ENCODE measurements at places on chromosomes 1 and 21.

DNA sequence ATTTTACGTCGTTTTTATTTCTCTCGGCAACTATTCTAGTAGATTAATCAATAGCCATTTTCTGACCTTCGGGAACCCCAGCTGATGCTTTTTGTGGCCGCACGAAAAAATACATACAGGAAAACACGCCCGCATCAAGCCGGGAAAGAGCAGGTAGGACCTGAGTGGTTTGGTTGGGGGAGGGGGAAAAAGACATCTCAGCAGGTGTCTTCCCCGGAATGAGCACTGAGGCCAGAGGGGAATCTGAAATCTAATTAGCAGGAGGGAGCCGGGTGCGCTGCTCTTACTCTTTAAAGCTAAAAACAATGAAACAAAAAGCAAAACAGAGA, 618 bp upstream of the FOXD3 start:
- DNase-seq, result no peak

GRCh38 chr21:30206551-30207251, 9.2 kb downstream of the CLDN8 start:
- DNase-seq, result no peak

GRCh38 chr1:1290238-1290731, 10.0 kb downstream of the SCNN1D start:
- peak; percentile 26 for DNase-seq

GRCh38 chr1:182355723-182356098, 35.9 kb downstream of the GLUL start:
- DNase-seq, result no peak

- no peak for DNase-seq
Observed at GRCh38 chr1:55503663-55504305, 288.6 kb upstream of the USP24 start.

GRCh38 chr1:64834734-64835133, 89.9 kb downstream of the RAVER2 start:
- no peak for DNase-seq

- no peak for DNase-seq
Observed at GRCh38 chr21:45910548-45911221, 70.9 kb upstream of the COL6A1 start.

- no peak for DNase-seq
Observed at GRCh38 chr1:210340841-210341240, 12.1 kb downstream of the HHAT start.

- DNase-seq, result no peak
Observed at GRCh38 chr1:62285440-62285839, 33.8 kb downstream of the KANK4 start.

- DNase-seq, result no peak
Observed at GRCh38 chr1:221497046-221497445, 244.8 kb downstream of the DUSP10 start.

DNA sequence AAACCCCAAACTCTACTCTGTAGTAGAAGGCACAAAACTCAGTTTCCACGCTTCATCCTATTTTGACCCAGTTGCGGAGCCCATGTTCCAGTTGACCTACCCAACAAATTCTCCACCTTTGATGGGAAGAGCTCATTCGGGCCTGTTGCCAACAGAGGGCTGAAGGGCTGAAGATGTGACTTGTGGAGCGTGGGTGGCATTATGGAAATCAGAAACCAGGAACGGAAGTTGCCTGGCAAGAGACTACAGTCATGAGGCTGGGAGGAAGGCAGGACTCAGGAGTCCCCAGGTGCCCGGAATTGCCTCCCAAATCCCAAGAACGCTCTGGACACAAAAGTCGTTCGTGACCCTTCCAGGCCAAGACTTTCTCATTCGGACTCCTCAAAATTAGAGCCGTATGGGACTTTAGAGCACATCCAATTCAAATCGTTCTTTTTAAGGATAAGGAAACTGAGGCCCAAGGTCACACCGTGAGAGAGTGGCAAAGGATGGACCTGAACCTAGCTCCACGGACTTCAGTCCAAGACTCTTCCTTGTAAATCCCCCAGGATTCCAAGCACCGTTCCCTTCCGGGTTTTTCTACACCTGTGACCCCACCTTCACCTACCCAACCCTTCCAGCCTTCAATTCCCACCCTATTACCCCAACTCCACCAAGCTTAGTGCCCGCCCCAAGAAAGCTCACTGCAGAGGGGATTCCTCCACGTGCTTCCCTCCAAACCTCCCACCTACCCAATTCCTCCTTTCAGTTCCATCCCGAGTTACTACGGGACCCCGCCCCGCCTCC, 739 bp downstream of the SMG5 start:
- peak; percentile 52 for DNase-seq

DNA sequence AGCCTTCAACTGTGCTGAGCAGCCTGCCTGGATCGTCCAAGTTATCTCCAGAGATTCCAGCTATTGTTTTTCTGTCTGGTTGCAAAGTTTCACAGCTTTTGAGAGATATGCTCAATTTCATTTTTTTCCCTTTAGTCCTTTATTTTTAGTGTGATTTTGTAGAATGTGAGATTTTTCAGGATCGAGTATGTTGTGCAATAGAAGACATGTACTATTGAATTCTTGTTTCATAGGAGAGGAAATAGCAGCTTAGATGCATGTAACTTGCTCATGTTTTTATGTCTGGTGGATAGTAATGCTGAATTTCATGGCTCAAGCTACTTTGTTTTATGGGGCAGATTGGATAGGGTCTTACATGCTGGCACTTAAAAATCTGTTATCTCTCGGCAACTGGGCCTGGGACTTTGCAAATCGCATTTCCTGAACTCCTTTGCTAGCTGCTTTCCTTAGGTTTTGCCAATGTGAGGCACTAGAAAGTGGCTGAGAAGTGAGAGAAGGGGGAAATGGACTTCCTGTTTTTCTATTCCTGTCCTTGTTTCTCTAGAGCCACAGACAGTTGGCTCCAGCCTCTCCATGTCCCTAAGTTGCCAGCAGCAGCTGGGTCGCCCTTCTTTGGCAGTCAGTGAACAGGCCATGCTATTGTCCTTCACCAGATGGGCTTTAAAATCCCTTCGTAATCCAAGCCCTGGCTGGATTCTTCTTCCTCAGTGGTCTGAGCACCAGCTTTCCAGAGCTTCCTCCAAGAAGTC, 101.4 kb upstream of the PDE4B start:
- no peak for DNase-seq

DNA sequence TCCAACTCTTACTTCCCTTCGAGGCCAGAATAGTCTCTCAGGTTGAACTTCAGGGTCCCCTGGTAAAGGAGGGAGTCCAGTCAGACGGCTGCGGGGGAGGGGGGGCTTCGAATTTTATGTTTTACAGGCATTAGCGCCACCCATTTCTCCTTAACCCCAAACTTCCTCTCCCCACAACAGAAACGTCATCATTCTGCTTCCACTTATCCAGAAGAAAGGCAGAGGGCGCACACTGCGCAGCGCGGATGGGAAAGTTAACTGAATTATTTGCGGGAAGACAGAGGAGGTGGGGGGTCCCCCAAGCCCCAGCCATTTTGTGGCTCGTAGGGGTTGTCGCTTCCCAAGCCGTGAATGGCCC, 529 bp upstream of the PRMT2 start:
- DNase-seq, result peak; percentile 80

GRCh38 chr1:24108334-24109165, 3.4 kb downstream of the MYOM3 start:
- no peak for DNase-seq

DNA sequence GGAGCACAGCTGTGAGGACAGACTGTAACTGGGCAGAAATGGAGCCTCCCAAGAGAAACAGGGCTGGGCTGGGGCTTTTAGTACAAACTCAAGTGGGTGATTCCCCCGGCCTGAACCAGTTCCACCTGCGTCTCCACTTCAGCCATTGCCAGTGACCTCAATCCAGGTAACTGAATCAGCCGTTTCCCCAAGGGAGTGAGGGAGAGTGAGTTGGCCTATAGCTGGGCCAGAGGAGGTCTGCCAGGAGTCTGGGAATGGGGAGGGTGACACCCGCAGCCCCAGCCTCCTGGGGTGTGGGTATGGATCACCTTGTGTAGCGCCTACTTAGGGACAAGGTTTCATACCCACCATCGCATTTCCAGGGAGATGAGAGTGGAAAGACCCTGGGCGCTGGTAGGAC, 8.5 kb downstream of the SLC26A9 start:
- no peak for DNase-seq

GRCh38 chr1:160101037-160101716, 2.8 kb upstream of the IGSF8 start:
- DNase-seq, result peak; percentile 87

- no peak for DNase-seq
Observed at GRCh38 chr21:31479222-31479621, 135.2 kb upstream of the TIAM1 start.

DNA sequence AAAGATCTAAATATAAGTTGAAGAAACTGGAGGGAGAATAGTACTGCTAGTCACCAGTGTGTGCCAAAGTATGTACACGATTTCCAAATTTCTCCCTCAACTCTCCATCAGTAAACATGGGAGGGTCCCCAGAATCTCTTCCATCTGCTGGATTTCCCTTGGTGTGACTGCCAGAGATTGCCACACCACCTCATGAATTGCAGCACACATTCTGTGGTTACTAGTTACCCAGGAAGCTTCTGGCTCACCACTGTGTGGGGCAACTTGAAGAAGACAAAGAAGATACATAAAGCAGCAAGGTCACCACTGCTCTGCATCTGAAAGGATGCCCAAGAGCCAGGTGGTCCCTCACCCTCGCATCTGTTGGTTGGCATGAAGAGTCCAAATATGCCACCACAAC, 191.7 kb upstream of the ESRRG start:
- DNase-seq, result no peak

GRCh38 chr1:50827546-50827945, 132.5 kb downstream of the FAF1 start:
- no peak for DNase-seq

DNA sequence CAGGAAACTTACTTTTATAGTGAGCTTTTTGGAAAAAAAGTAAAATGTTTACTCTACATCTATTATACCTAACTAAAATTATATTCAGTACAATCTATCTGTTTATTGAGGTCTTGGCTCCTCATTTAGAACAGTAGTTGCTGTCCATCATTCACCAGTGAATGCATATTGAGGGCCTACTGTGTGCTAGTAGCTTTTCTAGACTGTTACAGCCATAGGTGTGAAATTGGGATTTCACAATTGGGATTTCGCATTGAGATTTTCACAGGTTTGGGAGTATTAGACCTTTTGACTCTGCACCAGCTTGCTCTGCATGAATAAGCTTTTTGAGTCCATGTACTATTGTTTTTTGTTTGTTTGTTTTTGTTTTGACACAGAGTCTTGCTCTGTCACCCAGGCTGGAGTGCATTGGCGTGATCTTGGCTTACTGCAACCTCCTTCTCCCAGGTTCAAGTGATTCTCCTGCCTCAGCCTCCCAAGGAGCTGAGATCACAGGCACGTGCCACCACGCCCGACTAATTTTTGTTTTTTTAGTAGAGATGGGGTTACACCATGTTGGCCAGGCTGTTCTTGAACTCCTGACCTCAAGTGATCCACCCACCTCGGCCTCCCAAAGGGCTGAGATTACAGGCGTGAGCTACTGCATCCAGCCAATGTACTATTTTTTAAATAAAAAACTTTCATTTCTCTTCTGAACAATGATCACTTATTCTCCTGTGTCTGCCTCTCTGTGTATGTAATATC, 47.2 kb upstream of the ERRFI1 start:
- DNase-seq, result no peak

DNA sequence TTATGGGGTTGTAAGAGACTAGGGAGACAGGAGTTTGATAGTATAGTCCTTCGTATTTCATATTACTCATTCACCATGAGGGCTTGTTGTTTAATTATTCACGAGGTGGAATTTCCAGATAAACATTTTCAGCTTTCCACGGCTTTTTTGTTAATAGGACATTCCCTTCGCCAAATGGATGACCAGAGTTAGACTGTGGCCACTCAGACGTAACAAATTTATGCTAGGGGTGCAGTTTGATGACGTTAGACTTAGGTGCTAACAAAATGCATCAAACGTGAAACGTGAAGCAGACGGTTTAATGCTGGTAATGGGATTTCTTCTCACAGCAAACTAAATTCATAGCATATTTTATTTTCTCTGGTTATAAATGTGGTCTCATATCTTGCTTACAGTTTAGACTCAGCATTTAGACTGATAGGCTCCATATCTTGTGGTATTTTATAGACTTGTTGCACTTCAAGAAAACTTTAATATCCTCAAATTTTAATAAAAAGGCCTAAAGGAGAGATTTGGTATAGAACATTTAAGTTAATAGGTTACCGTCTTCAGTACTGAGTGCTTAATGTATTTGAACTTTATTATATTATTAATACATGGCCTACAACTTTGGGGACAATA, 2.3 kb downstream of the DHX9 start:
- no peak for DNase-seq

DNA sequence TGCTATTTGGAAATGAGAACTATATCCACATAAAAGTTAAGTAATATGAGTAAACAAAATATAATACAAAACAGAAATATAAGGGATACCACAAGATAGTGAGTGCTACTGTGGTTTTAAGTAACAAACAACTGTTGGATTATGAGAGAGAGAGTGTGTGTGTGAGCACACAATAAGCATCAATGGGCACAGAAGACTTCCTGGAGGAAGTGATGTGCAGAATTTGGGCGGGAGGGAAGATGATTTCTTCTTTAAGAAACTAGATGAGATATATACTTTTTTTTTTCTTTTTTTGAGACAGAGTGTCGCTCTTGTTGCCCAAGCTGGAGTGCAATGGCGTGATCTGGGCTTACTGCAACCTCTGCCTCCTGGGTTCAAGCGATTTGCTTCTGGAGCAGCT, 7.9 kb upstream of the IER5 start:
- DNase-seq, result no peak

GRCh38 chr1:40224040-40224439, 23.7 kb upstream of the TMCO2 start:
- DNase-seq, result no peak

DNA sequence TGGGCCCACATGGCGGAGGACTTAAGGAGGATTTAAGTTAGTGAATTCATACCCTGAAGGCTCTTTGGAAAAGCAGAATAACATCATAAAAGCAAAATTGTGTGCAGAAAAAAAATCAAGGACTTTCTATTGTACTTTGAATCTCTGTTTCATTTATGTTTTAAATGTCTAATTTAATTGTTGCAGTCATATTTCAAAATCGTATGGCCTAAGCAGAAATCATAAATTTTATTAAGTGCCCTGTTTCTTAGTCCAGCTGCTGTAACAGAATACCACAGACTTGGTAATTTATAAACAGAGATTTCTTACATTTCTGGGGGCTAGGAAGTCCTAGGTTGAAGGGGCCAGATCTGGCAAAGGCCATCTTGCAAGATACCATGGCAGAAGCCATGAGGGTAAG, 555.6 kb downstream of the LTN1 start:
- no peak for DNase-seq

- DNase-seq, result no peak
Observed at GRCh38 chr1:53163291-53163768, 20.9 kb upstream of the SLC1A7 start.

DNA sequence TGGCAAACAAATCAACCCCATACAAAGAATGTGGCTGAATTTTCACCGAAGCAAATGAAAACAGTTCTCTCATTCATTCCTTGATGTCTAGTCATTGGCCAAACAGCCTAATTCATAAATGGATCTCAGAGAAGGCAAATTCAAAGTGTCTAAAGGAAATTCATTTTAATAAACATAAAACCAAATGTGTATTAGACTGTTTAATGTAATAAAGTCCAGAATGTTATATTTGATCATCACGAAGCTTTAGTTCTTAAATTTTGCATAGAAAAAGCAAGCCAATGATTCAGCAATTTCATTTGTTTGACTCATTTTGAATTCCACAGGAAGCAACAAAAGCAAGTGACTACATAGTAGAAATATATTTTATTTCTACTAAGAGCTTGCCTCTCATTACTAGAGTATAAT, 379.2 kb upstream of the ADAMTS5 start:
- no peak for DNase-seq

GRCh38 chr1:54424398-54424797, 18.2 kb upstream of the SSBP3 start:
- DNase-seq, result no peak
